ENCODE measurements at places on chromosomes 13 and 19.

- DNase-seq = no peak
Observed at GRCh38 chr13:62544928-62545327, 1129.3 kb upstream of the PCDH20 start.

DNA sequence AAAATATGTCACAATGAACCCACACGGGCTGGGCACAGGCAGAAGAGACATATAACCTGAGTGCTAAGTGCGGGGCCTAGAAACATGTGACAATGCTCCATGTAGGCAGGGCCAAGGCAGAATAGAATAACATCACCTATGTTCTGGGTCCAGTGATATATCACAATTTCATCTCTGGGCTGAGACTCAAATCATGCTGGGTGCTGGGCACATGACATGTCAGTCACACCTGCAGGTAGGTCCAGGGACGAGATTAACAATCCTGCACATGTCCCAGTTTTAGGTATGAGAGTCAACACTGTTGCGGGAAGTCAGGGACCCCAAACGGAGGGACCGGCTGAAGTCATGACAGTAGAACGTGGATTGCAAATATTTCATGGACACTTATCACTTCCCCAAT, 50.3 kb downstream of the ZNF99 start:
- DNase-seq = no peak

DNA sequence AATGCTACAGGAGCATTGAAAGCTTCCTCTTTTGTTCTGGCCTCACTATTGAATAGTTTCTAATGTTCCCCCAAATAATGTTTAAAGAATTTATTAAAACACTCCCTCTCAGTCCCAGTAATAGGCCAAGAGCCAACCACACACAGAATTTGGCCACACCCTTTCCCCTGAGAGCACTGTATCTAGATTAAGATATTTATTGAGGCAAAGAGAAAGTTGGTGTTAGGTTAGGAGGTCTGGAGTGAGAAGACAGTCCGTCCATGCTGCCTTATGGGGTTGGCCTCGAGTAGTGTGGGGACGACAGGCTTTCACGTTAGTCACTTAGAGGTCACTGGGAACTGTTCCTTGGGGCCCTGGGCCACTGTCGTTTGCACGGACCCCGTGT, 122.9 kb upstream of the RNF113B start:
- no peak for DNase-seq

GRCh38 chr19:10872546-10873107, 1.3 kb downstream of the CARM1 start:
- no peak for DNase-seq

GRCh38 chr19:6010107-6010506, 32.2 kb upstream of the RANBP3 start:
- DNase-seq = no peak

All from NK-92 treated with Interleukin-12 subunit alpha and Interleukin-12 subunit beta, amount 100 ng/mL, for 24 hours (cell line).